ENCODE measurements at places on chromosomes 3 and 15. TPM values are rescaled to one million over a fixed set of nuclear protein-coding genes. Genes with fewer than 3 reads are reported as not detected.

ZKSCAN7 gene
- total RNA-seq, result 3.4 TPM

HRG gene
- total RNA-seq, result not detected

IQCF5 gene
- not detected for total RNA-seq

CLPX gene
- 28.8 TPM for total RNA-seq

VGLL4 gene
- 64.6 TPM for total RNA-seq

GPR160 gene
- total RNA-seq, result 0.96 TPM

CNTN6 gene
- 0.28 TPM for total RNA-seq

SERPINI2 gene
- total RNA-seq, result not detected

DET1 gene
- total RNA-seq, result 8.7 TPM

BLM gene
- total RNA-seq, result 26.7 TPM

Measured in right atrium auricular region (tissue), 2 donors.